Peyer's patch (tissue), 4 donors: ENCODE measurements at places on chromosomes 6 and 20. TPM values are rescaled to one million over a fixed set of nuclear protein-coding genes. Genes with fewer than 3 reads are reported as not detected.

DNA sequence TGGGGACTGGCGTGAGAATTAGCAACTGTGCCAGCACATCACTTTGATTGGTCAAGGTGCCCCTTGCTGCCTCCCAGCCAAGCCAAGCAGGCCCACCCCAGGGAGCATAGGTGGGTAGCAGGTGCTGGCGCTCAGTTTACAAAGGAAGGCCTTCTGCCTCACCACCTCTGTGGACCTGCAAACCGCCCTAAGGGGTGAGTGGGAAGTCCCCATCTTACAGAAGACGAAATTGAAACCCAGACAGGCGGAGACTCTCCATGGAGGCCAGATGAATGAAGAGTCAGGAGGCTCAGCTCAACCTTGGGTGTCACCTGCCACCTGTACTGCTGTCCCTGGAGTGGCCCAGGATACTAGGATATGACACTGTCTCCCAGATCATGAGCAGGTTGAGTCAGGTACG is 21.5 kb upstream of the MAS1L start:
- DNase-seq, result no peak

GRCh38 chr6:168961264-168961656 is 292.4 kb downstream of the THBS2 start:
- no peak for DNase-seq

- DNase-seq, result no peak
Measured at GRCh38 chr6:147974376-147974775, 368.3 kb upstream of the SASH1 start.

DNA sequence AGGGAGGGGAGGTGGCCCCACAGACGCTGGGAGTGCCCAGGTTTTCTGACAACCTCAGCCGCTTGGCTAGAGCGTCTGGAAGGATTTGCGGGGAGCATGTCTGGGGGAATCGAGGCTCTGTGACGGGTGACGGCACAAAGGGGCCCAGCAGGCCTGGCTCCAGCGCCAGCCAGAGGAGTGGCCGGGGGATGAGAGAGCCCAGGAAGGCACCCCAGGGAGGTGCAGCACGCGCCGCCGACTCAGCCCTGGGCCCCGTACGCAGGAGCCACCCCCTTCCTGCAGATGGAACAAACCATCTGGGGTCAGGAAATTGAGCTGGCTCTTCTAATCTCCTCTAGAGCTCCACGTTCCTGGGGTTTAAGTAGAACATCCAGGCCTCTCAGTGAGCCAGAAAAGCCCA is 5.9 kb upstream of the SLCO4A1 start:
- DNase-seq, result no peak

Gene ENPP4
- total RNA-seq, result 10.7 TPM

DNA sequence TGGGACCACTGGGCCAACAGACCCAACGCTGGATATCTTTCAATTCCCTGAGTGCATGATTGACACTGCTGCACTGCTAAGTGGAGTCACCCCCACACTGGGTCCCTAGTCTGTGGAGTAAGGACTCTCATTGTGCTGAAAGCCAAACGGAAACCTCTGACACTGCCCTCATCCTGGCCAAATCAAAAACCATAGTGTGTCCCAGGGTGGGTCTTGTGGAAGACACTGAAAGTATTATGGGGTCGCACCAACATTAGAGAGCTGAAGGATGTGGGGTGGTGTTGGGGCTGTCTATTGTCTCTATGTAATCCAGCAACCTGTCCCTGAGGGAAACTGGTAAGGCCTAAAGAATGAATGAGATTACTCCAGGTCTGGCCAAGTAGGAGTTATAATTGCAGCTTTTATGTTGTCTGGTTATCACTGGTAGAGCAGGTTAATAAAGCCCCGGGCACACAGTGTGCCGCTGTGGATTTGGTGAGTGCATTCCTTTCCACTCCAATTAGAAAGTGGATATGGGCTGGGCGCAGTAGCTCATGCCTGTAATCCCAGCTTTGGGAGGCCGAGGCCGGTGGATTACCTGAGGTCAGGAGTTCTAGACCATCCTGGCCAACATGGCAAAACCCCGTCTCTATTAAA is 57.9 kb downstream of the HLA-A start:
- DNase-seq, result no peak

DNA sequence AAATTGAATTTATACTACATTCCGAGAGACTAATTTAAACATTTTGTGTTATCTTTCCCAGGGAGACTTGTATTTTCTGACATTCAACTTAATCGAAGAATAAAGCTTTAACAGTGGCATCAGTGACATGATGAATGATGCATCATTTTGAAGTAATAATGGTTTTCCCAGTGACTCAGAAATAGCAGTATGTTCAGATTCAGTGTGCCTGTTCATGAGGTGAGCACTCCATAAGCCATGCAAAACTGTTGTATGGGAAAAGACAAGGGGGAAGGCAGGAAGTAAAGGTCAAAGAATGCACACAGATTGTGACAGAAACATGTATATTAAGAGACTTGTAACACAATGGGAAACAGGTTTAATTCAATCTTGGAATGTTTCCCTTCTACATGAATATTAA is 1348.2 kb upstream of the GJE1 start:
- DNase-seq, result no peak

- no peak for DNase-seq
Measured at GRCh38 chr6:112298816-112299281, 44.5 kb upstream of the LAMA4 start.

Gene SLC22A2
- not detected for total RNA-seq

DNA sequence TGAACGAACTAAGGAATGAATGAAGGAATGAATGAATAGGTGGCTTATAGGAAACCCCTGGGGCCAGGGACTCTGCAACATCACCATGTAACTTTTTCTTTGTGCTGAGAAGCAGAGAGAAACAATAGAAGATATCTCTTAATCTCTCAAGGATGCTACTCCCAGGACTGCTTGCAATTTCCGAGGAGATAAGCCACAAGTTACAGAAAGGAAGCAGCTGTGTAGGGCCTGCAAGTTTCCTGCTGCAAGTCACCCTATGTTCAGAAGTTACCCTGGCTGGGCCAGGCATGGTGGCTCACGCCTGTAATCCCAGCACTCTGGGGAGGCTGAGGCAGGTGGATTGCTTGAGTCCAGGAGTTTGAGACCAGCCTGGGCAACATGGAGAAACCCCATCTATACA is 7.3 kb upstream of the MAVS start:
- no peak for DNase-seq

DNA sequence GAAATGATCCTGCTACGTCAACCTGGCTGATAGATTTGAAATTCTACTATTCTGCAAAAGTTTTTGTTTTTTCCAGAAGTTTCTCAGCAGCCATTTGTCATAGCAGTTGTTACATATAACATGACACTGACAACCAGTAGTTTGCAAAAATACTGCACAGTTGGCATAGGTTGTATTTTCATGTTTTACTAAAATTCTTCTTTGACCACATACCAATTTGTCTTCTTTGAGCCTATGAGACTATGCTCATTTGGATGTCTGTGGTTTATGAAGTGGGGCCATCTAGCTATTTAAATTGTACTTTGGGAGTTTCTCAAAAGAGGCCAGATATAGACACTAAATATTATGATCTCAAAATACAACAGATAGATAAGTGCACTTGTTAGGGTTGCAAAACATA is 104.9 kb upstream of the PREP start:
- no peak for DNase-seq

GRCh38 chr20:58543274-58543673 is 28.1 kb upstream of the APCDD1L start:
- DNase-seq, result no peak

DNA sequence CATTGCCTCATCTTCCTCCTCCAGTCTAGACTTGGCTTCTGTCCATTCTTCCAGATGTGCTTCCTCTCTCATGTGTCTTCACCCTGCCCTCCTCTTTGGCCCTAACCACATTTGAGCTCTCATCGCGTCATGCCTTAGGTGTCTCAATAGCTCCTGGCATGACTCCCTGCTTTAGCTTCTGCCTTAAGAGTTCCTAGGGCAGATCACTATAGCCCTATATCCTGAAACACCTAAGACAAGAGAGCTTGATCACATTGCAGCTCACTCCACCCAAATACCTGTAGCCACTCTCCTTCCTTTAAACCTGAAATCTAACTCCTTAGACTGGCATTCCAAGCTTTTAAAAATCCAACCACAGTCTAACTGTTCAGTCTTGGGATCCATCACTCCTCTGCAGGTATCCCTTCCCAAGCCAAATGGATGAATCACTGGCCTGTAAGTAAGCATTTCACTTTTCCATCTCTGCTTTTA is 69.0 kb upstream of the STXBP5 start:
- no peak for DNase-seq

Gene EYA4
- total RNA-seq, result not detected

Gene STMND1
- total RNA-seq, result not detected

DNA sequence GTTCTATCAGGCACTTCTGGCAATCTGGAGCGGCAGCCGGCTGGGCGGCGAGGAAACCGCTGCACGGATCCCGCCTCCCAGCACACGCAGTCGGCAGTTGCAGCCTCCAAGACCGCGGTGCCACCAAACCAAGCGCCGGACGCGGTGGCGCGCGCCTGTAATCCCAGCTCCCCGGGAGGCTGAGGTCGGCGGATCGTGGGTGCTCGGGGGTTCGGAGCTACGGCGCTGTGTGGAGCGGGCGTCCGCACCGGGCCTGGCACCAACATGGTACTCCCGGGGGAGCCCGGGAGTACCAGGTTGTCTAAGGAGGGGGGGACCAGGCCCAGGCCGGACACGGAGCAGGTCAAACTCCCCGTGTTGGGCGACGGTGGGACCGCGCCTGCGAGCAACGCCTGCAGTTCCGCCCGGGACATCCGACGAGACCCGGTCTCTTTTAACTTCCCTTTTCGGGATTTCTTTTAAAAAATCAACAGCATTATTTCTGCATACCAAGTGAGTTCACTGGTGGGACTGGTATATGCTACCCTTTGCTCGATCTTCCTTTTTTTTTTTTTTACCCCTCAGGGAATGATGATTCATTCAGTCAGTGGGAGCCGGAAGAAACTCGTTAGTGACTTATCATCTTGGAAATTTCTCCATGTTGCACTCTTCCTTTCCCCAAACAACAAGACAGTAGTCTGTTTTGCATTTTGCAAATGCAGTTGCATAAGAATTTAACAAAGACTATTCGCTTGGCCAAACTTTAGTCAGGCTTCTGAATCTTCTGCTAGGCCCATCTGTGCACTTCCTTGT is 27.6 kb downstream of the ZNF311 start:
- DNase-seq, result no peak

DNA sequence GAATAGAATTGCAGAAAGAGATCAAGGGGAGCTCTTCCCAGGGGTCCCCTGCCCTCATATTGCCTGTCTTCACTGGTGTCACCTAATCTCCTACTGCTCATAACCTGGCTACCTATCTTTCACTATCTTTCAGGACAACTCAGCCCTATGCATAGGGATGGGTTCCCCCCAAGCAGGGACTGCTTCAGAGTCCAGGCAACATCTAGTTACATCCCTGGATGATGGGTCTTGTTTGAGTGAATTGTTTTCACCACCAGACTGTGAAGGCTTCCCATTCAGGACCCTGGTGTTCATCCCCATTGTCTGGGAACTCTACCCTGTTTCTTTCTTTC is 850 bp upstream of the HECA start:
- DNase-seq, result no peak

Gene PNLDC1
- not detected for total RNA-seq

Gene NKAIN2
- total RNA-seq, result not detected

- no peak for DNase-seq
Measured at GRCh38 chr20:47049771-47050170, 155.1 kb downstream of the EYA2 start.

GRCh38 chr6:17964633-17965032 is 22.8 kb downstream of the KIF13A start:
- no peak for DNase-seq

DNA sequence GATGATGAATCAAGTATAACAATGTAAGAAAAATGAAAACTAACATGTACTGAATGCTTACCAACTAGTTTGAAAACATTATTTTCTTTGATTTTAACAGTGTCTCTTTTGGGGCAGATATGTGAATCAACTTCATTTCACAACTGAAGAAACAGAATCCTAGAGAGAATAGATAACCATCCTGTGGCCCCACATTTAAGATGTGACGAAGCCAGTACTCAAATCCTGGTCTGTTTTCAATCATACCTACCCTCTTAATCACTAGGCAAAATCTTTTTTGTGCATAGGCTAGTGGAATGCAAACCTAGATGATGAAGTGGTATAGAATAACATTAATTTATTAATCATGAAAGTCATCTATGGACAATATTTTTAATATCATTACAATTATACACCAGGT is 371.6 kb upstream of the EPHA7 start:
- DNase-seq, result no peak

Gene DCDC2
- 3.3 TPM for total RNA-seq

GRCh38 chr20:40230486-40230885 is 458.6 kb downstream of the MAFB start:
- no peak for DNase-seq

- no peak for DNase-seq
Measured at GRCh38 chr6:37438930-37439329, 5.9 kb downstream of the CMTR1 start.

DNA sequence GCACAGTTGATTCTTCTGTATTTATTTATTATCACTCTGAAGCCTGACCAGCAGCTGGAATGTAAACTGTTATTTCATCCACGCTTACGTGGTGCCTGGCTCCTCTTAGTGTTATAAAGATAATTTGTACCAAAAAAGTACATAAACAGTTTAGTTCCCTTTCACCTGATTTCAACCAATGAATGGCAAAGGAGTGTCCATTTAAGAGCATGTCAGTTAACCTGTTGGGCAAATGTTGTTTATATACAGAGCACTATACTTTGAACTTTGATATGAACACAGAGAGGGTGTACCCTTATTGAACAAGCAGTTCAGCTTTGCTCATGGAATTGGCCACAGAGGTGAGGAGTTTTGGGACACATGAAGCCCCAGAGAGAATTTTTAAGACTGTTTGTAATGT is 7.2 kb upstream of the CTCFL start:
- DNase-seq, result no peak
